ENCODE measurements at places on chromosomes 5 and 9. TPM values are rescaled to one million over a fixed set of nuclear protein-coding genes. Genes with fewer than 3 reads are reported as not detected.

Gene RXRA
- total RNA-seq = 26.1 TPM

Gene LCN9
- not detected for total RNA-seq

Gene FBP2
- not detected for total RNA-seq

DNA sequence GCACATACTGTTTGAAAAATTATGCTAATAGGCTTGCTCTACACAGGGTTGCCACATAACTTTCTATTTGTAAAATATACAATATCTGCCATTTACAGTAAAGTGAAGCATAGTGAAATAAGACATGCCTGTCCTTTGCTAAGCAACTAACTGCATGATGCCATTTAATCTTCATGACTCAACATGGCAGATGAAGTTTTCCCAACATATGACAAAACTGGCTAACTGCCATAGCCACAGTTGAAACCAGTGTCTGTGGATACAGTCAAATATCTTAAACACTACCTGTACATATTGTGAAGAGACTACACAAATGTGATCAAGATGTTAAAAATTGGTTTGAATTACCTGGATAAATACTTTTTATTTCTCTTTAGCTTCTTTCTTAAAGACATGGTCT is 3.1 kb upstream of the DMAC1 start:
- H3K27ac ChIP-seq = no peak overlapping the region
- no peaks in the 10 kb centered on the region for H3K27me3 ChIP-seq
- no peaks in the 10 kb centered on the region for H3K36me3 ChIP-seq
- peak; percentile 48 for DNase-seq

GRCh38 chr5:6069496-6070185 is 308.7 kb downstream of the MED10 start:
- no peak for DNase-seq
- H3K27ac ChIP-seq = no peak overlapping the region
- H3K36me3 ChIP-seq = no peaks in the 10 kb centered on the region
- H3K27me3 ChIP-seq = no peaks in the 10 kb centered on the region
- H3K4me1 ChIP-seq = no peaks in the 10 kb centered on the region

DNA sequence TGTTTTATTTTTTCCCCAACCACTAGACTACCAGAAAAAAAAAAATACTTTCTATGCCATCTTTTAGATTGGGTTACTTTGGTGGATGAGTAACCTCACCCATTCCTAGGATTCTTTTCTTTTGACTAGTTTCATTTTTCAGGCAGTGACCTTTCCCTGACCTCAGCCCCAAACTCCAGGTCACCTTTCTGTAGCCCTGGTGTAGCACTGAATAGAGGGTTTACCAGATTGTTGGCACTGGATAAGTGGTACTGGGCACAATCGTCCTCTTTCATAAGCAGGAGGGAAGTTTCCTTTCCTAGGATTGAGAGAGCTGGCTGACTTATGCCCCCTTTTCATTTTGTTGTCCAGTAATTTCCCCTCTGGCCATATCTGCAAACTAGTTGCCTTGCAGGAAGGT is 169.4 kb upstream of the TMEM161B start:
- no peak overlapping the region for H3K27ac ChIP-seq
- H3K4me3 ChIP-seq = no peak overlapping the region
- H3K27me3 ChIP-seq = no peaks in the 10 kb centered on the region
- H3K36me3 ChIP-seq = no peaks in the 10 kb centered on the region
- 0 out of 2 replicates have a peak, but pooled peaks cover 10% of the 10 kb centered on the region for H3K4me1 ChIP-seq

DNA sequence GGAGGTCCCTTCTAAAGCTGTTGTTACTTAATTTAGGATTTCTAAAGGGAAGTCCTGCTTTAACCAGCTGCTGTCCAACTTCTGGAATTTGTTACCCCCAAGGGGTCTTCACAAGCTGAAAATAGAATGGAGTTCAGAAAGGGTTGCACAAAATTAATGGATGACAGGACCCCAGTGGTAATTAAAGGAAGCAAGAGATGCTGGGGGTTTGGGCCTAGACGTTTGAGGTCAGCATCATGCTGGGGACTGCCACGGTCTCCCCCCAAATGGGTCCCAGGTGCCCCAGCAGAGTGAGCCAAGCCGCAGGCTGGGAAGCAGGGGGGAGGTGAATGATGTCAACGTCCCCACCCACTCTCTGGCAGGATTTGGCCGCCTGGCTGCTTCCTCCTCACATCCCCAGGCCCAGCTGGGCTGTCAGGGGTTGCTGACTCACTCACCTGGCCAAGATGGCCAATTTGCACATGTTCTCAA is 97.5 kb upstream of the ARAP3 start:
- H3K4me3 ChIP-seq = no peak overlapping the region
- H3K4me1 ChIP-seq = peaks cover 16% of the 10 kb centered on the region
- peak; percentile 55 for DNase-seq
- H3K27ac ChIP-seq = peak overlapping the region; percentile 58
- H3K36me3 ChIP-seq = no peaks in the 10 kb centered on the region

GRCh38 chr5:133230823-133231578 is 179.2 kb downstream of the HSPA4 start:
- H3K4me3 ChIP-seq = no peak overlapping the region
- no peak for DNase-seq
- no peak overlapping the region for H3K27ac ChIP-seq
- H3K27me3 ChIP-seq = peaks cover 13% of the 10 kb centered on the region
- H3K4me1 ChIP-seq = no peaks in the 10 kb centered on the region

GRCh38 chr9:31745886-31746285 is 638.6 kb upstream of the ACO1 start:
- no peaks in the 10 kb centered on the region for H3K4me1 ChIP-seq
- no peaks in the 10 kb centered on the region for H3K36me3 ChIP-seq
- H3K4me3 ChIP-seq = no peak overlapping the region
- DNase-seq = no peak
- no peaks in the 10 kb centered on the region for H3K27me3 ChIP-seq
- no peak overlapping the region for H3K27ac ChIP-seq

- H3K4me3 ChIP-seq = no peak overlapping the region
- no peaks in the 10 kb centered on the region for H3K36me3 ChIP-seq
- H3K4me1 ChIP-seq = peaks cover 32% of the 10 kb centered on the region
- no peaks in the 10 kb centered on the region for H3K27me3 ChIP-seq
Measured at GRCh38 chr5:172877466-172878260, 43.6 kb downstream of the ERGIC1 start.

GRCh38 chr9:132235894-132236661 is 74.2 kb downstream of the NTNG2 start:
- no peak overlapping the region for H3K4me3 ChIP-seq
- peak; percentile 73 for DNase-seq
- peaks cover 44% of the 10 kb centered on the region for H3K27me3 ChIP-seq
- H3K36me3 ChIP-seq = no peaks in the 10 kb centered on the region
- H3K27ac ChIP-seq = no peak overlapping the region

All from GM23248 (cell line).